T-helper 2 cell (primary cell): ENCODE measurements at places on chromosomes 3 and 15.

- DNase-seq = no peak
Measured at GRCh38 chr15:65401611-65402240, 21.0 kb downstream of the IGDCC4 start.

DNA sequence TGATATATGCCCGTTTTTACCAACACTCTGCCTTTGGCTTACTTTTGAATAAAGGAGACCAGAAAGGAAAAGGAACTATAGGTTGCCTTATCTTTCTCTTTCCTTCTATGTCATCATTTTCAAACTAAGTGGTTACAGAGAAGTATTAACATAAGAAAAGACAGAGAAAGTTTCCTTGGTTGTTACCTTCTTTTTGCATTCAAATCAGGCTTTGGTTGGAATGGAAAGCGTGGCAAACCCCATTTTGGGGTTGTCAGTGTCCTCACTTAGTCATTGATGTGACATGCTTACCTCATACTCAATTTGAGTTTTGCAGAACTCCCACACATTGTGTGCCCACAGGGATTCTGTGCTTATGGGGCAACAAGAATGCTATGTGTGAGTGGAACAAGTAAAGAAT, 3.7 kb upstream of the THRB start:
- no peak for DNase-seq

- DNase-seq = no peak
Measured at GRCh38 chr15:91193378-91193720, 93.3 kb downstream of the SV2B start.

GRCh38 chr3:11195721-11196332, 41.5 kb downstream of the HRH1 start:
- no peak for DNase-seq

- DNase-seq = no peak
Measured at GRCh38 chr15:83012636-83013035, 1.2 kb upstream of the C15orf40 start.

- no peak for DNase-seq
Measured at GRCh38 chr15:63283126-63283525, 5.7 kb downstream of the APH1B start.

DNA sequence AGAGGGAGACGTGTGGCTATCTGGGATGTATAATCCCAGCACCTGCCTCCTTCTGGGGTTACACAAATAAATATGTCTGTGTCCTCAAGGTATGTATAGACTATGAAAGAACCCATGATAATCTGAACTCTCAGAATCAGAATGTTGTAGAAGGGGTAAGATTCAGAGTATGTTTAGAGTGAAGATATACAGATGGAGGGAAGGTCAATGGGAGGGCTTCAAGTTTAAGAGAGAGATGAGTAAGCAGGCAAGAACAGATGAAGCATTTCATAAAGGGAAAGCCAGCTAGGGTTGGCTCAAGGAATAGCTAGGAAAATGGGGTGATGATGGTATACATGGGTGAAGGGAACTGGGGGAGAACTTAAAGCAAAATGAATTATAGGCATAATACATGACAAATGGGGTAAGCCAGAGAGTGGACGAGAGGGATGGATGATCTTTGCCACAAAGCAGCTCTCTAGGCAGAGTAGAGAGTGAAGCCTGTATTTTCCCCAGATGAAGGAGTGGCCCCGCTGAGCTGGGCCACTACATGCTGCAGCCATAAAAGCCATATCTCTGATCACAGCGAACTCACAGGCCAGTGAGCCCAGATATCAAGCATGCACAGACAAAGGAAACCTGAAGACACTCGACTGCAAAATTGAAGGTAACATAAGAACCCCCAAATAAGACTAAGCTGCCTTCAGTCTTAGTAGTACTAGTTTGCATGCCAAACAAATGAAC, 15.9 kb upstream of the ZBTB38 start:
- DNase-seq = no peak

- DNase-seq = no peak
Measured at GRCh38 chr15:31265090-31265870, 61.4 kb upstream of the KLF13 start.

GRCh38 chr3:70090322-70090913, 90.9 kb downstream of the SAMMSON start:
- DNase-seq = no peak

- DNase-seq = no peak
Measured at GRCh38 chr3:58608648-58609047, 31.5 kb upstream of the FAM107A start.

- no peak for DNase-seq
Measured at GRCh38 chr3:46433841-46434240, 26.8 kb downstream of the CCRL2 start.

- no peak for DNase-seq
Measured at GRCh38 chr3:86257955-86258641, 732.9 kb downstream of the VGLL3 start.

DNA sequence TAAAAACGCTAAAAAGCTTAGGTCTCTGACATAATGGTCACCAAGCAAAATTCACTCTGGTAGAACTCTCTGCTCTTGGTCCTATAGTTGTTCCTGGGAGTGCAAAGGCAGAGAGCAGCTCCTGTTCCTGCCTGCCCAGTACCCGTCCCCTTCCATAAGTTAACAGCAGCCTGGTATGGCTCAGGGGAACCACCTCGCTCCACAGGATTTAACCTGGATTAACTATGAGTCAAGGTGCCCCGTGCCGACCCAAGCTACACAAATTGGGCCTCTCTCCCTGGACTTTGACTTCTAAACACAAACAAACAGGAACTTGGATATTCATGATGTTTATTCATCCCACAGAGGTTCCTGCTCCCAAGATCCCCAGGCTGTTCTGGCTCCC, 32.1 kb downstream of the SCAP start:
- DNase-seq = no peak

DNA sequence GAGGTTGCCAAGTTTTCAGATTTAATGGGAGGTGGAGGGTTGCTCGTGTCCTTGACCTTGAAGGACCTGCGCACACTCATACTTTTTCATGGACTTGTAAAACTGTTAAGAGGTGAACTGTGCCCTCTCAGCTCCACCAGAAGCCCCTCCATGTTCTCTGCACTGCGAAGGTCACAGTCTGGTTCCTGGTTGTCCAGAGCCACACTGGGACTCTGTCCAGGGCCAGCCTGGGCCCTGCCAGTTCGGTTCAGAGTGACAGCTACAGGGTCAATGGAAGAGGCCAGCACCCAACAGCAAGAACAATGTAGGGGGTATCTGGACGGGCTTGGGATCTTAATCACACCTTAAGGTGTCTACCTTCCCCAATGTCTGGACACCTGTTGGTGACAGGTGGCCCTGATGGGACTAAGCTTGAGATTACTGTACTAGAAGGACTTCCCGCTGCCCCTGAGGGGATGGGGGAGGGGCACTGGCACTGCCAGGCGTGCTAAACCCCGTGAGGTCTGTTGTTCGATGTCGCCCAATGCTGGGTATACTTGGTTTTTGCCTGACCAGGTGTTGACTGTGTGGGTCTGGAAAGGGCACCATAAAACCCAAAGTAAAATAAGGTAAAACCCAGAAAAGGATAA, 34.7 kb downstream of the GRK7 start:
- no peak for DNase-seq

DNA sequence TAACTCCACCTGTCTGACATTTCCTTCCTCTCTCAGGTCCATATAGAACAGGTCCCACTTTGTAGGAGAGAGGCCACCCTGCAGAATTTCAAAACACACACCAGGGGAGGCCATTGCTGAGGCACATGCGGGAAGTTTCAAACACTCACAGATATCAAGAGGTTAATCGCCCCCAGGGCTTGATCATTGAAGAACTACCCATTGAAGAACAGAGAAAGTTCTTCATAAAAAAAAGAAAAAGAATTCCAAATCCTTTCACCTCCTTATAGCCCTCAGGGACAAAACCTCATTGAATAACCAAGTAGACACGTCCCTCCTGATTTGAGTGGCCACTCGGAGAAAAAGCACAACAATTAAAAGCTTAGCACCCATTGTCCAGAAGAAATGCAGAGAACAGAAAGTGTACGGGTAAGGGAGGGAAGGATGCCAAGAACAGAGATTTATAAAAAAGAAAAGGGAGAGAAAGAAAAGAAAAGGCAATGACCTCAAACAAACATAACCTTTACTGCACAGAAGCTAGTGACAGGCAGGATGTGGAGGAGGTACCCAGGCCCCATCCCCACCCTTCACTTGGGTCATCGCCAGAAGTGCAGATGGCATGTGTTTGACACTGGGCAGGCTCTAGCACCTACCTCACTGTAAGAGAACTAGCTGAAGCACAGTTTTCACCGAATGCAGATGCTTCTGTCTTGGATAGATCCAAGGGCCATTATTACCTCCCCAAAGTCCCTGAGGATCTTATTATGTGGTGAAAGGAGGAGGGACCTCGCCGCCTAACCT, 112.3 kb upstream of the HES1 start:
- DNase-seq = no peak

GRCh38 chr15:50166216-50166615, 15.8 kb upstream of the SLC27A2 start:
- DNase-seq = no peak

DNA sequence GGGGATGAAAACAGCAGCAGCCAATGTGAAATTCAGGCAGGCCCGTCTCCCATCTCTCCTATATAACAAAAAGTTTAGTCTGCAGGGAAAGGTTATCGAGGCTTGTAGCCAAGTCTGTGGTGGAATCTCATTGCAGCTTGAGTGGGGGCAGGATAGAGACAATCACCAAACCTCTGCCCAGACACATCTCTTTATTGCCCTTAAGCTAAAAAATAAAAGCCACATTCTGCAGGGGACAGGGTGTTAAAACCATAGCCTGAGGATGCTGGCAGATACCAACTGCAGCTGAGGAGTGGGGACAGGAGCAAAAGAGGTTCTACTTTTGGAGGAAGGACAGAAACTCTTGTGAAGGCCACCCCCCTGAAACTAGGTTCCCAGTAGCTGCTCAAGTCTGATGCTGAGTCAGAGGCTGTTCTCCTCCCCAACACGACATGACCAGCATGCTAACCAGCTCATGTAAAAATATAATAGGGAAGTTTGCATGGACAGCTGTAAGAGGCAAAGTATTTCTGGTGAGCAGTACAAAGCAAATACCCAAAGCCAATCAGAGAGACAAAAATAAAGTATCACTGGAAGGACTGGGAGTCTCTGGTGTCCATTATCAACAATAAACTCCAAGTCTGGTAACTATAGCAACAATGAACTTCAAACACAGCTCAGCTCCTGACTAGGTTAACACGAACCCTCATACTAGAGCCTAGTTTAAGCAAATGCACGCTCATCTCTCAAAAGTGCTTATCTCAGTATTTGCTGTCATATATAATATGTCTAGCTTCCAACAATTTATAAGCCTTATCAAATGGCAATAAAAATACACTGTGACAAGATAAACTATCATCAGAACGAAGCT, 362.2 kb upstream of the SLCO3A1 start:
- DNase-seq = no peak

DNA sequence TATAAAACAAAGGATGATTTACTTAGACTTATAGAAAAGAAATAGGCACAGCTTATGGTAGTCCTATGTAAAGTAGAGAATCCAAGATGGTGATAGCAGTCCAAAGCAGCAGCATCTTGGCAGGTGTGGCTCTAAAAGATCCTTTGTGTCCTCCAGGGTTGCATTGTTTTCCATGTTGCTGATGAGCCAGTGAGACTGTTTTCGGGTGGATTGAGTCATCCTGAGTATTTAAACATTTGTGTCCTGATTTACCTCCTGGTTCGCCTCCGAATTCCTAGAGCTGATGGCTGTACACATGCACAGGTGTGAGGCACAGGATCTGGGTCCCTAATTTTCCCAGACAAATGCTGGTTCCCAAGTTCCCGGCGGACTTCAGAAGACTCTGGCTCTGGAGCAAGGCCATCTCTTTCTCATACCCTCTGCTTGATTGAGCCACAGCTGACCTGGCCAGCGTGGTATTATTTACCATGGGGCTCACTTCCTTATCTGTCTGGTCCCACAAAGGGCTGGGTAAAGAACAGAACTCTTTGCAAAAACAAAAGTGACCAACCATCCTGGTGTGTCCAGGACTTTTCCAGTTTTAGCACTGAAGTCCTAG, 51.0 kb downstream of the ARNT2 start:
- DNase-seq = no peak

- no peak for DNase-seq
Measured at GRCh38 chr3:183430325-183430957, 2.0 kb upstream of the MCF2L2 start.

- peak; percentile 44 for DNase-seq
Measured at GRCh38 chr3:136818191-136818768, 646 bp upstream of the SLC35G2 start.

DNA sequence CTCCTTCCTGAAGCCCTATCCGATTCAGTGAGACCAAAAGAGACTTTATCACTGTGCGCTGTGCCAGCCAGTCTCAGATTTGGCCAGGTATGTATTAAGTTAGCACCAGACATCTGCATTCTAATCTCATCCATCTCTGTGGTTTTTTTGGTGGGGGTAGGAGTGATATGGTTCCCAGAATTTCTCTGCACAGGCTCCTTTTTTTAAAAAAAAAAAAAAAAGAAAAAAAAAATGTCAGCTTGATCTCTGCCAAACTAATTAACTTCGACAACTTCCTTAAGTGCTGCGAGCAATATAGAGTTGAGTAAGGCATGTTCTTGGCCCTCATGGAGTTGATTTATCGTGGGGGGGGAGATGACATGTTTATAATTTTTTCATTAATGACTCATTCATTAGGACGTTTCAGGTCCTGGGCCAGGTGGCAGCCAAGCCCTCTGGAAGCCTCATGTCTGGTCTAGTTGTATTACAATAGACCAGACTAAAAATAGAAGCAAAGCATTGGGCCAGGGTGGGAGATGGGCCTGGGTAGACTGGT, 12.9 kb downstream of the SLCO3A1 start:
- no peak for DNase-seq

DNA sequence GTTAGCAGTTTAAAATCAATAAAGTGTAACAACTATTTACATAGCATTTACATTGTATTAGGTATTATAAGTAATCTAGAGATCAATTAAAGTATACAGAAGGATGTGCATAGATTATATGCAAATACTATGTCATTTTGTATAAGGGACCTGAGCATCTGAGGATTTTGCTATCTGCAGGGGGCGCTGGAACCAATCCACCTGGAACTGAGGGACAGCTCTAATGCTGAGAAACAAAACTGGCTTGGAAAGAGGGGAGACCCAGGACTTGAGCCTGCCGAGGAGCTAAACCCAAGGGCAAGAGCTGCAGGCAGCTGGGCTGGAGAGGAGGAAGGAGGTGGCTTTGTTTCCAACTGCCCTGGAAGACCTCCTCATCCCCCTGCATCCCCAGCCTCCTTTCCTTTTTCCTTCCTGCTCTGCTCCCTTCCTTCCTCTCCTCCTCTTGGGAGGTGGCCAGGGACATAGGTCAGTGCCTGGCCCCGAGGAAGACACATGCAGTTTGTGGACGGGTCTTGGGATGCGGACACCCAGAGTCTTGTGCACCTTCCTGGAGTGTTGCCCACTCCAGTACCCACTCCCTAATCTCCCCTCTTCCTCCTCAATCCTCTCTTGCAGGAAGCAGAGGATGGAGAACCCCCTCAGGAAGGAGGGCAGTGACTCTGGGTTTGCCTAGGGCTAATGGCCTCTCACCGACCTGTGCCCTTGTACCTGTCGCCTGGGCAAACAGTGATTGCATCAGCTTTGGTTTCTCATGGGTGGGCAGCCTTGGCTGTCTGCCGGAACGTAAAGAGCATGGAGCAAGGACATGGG, 825 bp upstream of the RTP3 start:
- peak; percentile 34 for DNase-seq

- no peak for DNase-seq
Measured at GRCh38 chr3:16587681-16588060, 17.6 kb downstream of the DAZL start.

GRCh38 chr3:148883163-148883562, 18.1 kb downstream of the CPA3 start:
- no peak for DNase-seq
